ENCODE measurements at places on chromosomes 3 and 15.

GRCh38 chr15:52082197-52083036 lies 30.2 kb downstream of the BCL2L10 start:
- peak; percentile 47 for DNase-seq

- peak; percentile 91 for DNase-seq
Observed at GRCh38 chr3:110568246-110568645, 503.4 kb upstream of the NECTIN3 start.

DNA sequence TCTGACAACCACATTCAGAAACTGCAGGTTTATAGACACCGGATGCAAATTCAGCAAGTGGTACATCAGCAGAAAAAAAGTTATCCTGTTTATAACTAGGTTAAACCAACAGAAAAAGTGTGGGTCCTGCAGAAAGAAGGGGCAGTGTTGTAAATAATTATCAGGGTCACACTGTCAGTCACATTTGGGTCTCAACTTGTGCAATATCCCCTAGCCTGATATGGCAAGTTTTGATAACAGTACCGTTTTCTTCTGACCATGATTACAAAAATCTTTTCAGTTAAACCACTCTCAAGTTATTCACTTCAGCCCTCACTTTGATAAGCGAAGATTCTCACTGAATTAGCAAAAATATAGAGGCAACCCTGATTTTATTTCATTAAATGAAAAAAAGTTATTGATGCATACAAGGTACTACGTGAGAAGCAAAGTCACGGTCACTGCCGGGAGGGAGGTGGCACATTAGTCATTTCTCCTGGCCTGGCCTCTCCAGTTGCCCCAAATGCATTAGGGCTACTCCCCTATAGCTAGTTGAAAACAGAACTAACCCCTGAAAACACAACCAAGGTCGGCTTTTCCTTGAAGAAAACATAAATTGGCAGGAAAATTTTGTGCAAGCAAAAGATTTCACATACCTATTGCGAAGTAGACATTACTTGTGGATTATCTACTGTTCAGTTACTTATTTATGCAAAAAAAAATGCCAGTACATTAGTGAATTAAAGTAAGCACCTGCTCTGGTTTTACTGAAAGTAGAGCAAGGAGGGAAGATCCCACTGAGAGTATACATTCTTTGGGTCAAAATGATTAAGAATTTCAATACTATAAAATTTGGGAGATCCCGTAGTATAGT lies 28.6 kb downstream of the IL5RA start:
- DNase-seq: no peak

DNA sequence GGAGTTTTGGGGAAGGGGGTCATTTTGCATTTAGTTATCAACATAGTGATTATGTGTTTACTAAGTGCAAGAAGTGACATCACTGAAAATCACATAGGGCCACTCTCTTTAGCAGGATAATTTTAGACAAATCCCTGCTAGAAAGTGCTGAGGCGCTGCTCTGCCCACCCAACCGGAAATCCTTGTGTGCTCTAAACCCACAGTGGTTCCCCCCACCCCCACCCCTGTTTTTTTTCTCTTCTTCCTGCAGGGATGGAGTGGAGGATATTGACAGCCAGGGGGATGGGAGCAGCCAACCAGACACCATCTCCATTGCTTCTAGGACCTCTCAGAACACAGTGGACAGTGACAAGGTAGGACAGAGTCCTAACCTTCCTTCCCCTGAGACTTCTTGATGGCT lies 234.2 kb upstream of the UMPS start:
- DNase-seq: no peak

- no peak for DNase-seq
Observed at GRCh38 chr3:127042634-127043033, 59.7 kb downstream of the PLXNA1 start.

GRCh38 chr3:64074060-64074459 lies 50.8 kb upstream of the PSMD6 start:
- peak; percentile 79 for DNase-seq

GRCh38 chr3:62922326-62922725 lies 47.1 kb upstream of the CADPS start:
- peak; percentile 5 for DNase-seq
